Ecto neural progenitor cell (in vitro differentiated cells): ENCODE measurements at places on chromosomes 11 and 22.
A peak's percentile ranks its signal among the peaks of the same experiment; 100 is the strongest.

- DNase-seq = no peak
Observed at GRCh38 chr22:25804676-25805075, 62.7 kb downstream of the MYO18B start.

DNA sequence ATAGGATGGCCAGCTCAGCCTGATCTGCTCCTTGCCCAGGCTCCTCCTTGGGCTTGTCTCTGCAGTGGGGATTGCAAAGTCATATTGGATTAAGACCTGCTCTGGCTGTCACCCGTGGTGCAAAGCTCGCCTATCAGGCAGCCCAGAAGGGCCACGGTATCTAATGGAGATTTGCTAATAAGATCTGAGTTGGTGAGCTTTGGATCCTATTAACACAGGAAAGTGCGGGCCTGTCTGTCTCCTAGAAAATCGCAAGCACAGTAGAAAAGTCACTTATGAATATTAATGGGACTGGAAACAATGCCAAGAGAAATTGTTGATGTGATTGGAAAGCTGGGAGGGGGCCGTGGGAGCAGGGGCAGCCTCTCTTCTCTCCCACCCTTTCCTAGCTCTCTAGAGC, 72.8 kb downstream of the CHST1 start:
- no peak for DNase-seq

- no peak for DNase-seq
Observed at GRCh38 chr11:78179459-78180071, 8.9 kb downstream of the KCTD21 start.

GRCh38 chr22:45319324-45319685, 9.6 kb downstream of the FAM118A start:
- DNase-seq = peak; percentile 56

DNA sequence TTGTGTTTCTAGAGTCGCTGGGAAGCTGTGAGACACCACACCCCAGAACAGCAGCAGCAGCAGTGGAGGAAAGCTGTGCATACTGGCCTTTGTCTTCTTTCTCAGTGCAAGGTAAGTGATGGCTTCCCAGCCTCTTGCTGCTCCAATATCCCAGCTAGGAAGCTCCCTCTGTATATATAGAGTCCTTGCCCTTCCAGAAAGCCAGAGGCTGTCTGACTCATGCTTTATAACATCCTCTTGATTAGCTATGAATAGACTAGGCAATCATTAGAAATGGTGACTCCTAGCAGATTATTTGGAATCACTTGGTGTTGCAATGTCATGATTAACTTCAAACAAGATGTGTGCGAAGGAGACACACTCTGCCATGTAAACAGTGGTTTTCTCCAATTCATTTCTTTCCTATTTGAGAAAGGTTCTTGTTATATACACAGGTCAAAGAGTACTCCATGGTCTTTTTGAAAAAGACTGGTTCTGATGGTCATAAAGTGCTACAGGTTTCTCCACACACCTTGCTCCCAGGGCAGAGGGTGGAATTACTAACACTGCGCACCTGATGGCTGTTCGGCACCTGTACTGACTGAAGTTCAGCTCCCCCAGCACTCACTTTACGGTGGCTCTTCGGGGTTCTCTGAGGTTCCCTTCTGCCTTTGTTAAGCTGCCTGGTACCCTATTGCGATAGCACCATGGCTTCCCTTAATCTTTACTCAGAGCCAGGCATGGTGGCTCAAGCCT, at the start of gene MMP1:
MMP1 (minus strand) TSS at position 149 of the 735 bp plus-strand sequence; CDS start at position 81, 68 bp downstream.
- DNase-seq = no peak

- no peak for DNase-seq
Observed at GRCh38 chr11:126817096-126817495, 183.5 kb downstream of the KIRREL3 start.

DNA sequence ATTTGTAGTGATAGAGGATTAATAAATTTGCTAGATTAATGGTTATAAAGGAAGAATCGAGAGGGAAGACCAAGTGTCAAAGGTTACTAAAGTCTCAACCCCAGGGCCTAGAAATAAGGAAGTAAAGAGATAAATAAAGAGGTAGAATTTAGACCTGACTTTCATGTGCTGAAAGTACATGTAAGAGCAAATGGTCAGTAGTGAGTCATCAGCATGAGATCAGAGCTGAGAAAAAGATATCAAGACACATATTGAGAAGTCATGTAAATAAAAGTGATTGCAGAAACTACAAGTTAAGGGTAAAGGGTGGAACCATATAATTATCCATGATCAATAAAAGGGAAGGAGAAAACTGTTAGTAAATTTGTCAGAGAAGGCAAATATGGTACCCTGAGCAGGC, 1.4 kb upstream of the OR8B8 start:
- DNase-seq = no peak

GRCh38 chr11:32940865-32941264, 48.3 kb downstream of the QSER1 start:
- DNase-seq = no peak

DNA sequence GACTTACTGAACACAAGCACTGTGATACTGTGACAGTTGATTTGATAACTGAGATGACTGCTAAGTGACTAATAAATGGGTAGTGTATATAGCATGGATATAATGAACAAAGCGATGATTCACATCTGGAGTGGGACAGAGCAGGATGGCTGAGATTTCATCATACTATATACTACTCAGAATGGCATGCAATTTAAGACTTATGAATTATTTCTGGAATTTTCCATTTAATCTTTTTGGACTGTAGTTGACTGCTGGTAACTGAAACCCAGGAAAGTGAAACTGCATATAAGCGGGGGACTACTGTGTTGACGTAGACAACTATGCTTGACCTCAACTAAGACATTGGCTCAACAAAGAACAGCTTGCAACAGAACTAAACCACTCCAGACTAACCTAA, 20.0 kb upstream of the NUCB2 start:
- no peak for DNase-seq

DNA sequence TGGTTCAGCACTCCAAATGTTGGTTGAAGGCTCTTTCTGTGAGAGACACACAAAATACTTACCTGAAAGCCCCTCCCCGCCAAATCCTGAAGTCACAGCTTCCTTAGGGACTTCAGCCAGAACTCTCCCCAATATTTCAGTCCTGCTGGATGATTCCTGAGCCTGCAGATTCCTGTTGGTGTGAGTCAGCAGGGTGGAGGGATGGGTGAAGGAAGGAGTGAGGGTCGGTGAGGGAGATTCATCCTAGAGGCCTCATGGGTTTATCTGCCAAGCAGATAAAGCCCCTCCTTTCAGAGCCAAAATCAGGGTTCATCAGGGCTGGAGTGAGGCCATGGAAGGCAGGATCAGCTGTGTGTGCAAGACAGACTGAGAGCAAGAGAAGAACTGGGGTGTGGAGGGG, 37.9 kb downstream of the SMIM38 start:
- DNase-seq = no peak

GRCh38 chr11:129888451-129888850, 6.9 kb downstream of the NFRKB start:
- no peak for DNase-seq

- DNase-seq = no peak
Observed at GRCh38 chr11:83835423-83835822, 549.3 kb upstream of the CCDC90B start.

- peak; percentile 49 for DNase-seq
Observed at GRCh38 chr22:42281706-42282251, 11.3 kb upstream of the TCF20 start.

DNA sequence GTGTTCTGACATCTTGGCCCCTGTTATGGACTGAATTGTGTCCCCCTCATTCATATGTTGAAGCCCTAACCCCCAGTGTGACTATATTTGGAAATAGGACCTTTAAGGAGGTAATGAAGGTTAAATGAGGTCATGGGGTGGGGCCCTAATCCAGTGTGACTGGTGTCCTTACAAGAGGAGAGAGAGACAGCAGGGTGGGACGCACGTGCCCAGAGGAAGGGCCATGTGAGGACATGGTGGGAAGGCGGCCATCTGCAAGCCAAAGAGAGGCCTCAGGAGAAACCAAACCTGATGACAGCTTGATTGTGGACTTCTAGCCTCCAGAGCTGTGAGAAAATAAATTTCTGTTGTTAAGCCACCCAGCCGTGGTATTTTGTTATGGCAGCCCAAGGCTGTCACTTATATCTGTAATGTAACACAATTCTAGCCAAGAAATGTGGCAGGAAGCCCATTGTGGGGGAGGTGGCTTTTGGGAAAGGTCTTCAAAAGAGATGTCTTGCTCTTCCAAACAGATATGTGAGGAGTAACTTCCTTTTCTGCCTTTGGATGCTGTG, 23.7 kb downstream of the SLC22A6 start:
- peak; percentile 8 for DNase-seq

DNA sequence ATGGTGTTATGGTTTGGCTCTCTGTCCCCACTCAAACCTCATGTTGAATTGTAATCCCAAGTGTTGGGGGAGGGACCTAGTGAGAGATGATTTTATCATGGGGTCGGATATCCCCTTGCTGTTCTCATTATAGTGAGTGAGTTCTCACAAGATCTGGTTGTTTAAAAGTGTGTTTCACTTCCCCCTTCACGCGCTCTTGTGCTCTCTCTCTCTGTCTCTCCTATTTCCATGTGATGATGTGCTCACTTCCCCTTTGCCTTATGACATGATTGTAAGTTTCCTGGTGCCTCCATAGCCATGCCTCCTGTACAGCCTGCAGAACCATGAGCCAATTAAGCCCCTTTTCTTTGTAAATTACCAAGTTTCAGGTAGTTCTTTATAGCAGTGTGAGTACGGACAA, 765.1 kb downstream of the KCNA4 start:
- no peak for DNase-seq

DNA sequence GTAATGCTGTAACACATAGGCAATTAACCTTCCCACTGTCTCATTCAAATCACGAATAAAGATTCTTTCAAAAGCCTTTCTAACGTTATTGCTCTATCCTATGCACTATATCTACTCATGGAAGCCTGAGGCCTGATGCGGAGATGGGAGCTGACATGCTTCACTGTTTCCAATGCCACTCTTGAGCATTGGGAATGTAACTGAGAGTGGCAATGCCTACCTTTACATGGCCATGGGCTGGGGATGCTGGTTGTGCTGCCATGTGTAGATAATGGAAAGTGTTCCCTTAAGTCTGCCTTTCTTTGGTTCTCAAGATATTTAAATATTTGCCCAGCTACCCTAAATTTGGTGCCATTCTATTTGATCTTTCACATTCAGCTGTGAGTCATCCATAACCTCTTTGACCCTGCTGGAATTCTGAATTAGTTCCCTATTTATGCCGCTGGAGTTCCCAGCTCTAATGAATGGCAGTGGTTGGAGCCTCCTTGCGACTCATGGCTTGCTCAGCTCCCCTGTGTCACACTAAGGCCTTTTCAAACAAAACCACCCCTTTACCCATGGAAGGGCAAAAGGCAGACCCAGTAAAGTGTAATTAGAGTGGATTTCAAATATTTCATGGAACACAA, 21.4 kb upstream of the DKK3 start:
- no peak for DNase-seq

DNA sequence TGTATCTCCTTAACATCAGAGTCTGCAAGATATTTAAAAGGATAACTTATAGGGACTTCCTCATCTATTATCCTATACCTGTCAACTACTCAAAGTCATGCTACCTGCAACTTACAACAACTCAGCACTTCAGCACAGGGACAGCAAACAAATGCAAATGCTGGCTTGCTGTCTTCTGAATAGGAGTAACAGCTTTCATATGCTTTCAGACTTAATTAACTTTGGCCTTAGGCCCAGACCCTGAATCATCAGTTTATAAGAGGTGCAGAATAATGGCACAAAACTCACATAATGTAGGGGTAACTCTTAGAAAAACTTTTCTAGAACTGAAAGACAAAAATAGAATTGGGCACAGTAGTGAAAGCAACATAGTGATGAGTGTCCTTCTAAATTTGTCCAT, 953.4 kb downstream of the DLG2 start:
- no peak for DNase-seq

GRCh38 chr11:127470306-127470884, 469.8 kb upstream of the KIRREL3 start:
- no peak for DNase-seq

DNA sequence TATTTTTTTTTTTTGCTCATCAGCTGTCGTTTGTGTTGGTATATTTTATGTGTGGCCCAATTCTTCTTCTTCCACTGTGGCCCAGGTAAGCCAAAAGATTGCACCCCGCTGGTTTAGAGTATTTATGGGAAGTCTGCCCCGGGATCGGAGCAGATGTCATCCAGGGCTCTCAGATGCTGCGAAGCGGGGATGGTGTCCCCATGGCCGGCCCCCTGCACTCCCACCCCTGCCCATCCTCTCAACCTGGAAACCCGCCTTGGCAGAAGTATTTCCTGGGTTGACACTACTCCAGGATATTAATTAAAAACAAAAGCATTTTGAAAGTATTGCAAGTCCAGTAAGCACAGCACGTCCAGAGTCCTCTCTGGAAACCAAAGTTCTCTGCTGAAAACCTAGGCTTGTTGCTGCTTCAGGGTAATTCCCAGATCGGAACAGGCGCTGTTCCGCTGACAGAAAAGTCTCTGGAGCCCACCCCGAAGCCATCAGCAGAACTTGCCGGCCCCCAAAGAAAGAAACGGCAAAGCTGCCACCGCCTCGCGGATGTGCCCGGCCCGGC, 833 bp downstream of the SCUBE2 start:
- peak; percentile 47 for DNase-seq

GRCh38 chr11:126337126-126337473, 18.4 kb upstream of the ST3GAL4 start:
- no peak for DNase-seq

DNA sequence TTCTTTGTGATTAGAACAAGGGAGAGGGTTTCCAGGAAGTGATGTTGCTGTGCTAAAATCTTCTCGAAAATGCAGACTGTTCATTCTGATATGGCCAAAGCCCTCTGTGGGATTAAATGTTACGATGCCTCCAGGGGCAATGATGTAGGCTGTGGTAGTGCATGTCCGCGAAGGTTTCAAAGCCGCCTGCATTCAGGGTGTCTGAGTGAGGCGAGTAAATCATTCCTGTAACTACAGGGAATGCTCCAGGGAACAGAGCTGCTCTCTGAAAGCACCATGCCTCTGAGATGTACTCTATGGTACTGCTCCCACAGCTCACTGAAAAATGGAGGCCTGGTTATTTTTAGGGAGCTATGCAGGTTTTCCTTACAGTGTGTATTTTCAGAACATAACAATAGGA, 21.2 kb downstream of the PDGFD start:
- DNase-seq = no peak

DNA sequence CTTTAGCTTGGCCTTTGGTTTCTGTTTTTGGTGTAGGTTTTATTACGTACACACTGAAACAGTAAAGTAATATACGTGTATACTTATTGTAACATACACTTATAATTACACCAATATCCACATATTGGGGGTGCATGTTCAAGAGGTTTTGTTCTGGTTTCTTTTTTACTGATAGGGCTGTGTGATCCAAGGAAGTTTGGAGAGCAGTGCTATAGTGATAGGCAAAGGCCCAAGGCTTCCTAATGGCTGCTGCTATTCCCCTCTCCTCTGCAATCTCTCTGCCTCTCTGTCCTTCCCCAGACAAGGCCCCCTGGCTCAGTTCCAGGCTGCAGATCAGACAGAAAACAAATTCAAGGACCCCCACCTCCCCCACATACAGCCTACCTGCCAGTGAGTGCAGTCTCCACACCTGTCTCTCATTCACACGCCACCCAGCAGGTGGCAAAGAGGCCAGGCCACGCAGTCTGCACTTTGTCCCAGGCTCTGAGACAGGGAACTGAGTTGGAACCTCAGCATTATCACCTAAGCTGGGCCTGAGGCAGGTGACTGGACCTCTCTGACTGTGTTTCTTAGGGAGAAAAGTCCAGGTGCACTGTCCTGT, 15.1 kb downstream of the TMEM184B start:
- DNase-seq = no peak
